Stimulated activated naive CD8-positive, alpha-beta T cell treated with anti-CD3 and anti-CD28 coated beads, Interleukin-15, amount 100 ng/mL, for 72 hours (primary cell): ENCODE measurements at places on chromosomes 12 and 14.

- DNase-seq, result no peak
Observed at GRCh38 chr12:3157581-3158323, 80.6 kb downstream of the TSPAN9 start.

- DNase-seq, result no peak
Observed at GRCh38 chr14:40445020-40445419, 1012.8 kb upstream of the FBXO33 start.

GRCh38 chr12:68772714-68773113 lies 26.7 kb downstream of the SLC35E3 start:
- no peak for DNase-seq

GRCh38 chr14:80202888-80203562 lies 8.3 kb downstream of the DIO2 start:
- no peak for DNase-seq

GRCh38 chr14:55743551-55743950 lies 163.5 kb downstream of the KTN1 start:
- no peak for DNase-seq
